ENCODE measurements at places on chromosomes 12 and 14.

- DNase-seq = no peak
Measured at GRCh38 chr12:58711974-58712373, 208.3 kb downstream of the LRIG3 start.

DNA sequence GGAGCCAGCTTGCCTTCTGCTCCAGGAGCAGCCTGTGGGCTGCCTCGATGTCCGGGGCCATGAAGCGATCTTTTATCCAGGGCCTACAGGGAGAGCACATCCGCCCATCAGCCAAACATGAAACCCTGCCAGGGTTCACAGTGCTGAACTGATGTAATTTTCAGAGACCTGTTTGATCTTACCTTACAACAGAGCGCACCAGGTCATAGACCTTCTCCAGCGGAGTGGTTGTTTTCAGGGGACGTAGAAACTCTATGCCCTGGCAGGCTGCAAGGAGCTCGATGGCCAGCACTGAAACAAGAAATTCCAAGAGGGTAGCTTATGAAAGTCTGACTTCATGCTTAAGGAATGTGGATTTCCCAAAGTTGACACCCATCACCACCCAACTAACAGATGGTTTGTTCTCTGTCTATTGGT, 19.7 kb downstream of the HAL start:
- no peak for DNase-seq

DNA sequence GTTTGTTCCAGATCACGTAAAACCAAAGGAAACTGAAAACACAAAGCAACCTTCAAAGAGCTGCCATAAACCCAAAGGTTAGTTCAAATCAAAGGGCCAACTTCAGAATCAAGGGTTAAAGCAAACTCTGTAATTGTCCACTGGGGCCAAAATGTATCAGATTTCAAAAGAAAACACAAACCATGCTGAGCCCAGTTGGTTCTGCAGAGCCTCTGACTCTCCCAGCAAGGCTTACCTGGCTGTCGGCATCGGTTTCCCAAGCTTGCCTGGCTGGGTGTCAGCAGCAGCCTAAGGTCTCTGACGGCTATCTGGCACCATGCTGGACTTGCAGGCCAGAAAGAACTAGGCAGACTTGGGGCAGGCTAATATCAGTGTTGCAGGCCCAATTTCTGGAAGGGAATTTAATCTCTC, 125.3 kb downstream of the DAD1 start:
- no peak for DNase-seq

- no peak for DNase-seq
Measured at GRCh38 chr12:43599708-43600107, 47.7 kb upstream of the ADAMTS20 start.

GRCh38 chr12:123761841-123762714, at the start of gene DNAH10:
DNAH10 (plus strand) TSS chr12:123762301; CDS start chr12:123762337, 36 bp downstream.
- DNase-seq = peak; percentile 70

Measured in HuH-7 (cell line).